Stomach (tissue), 19 donors: ENCODE measurements at places on chromosomes 7 and 10. TPM values are rescaled to one million over a fixed set of nuclear protein-coding genes. Genes with fewer than 3 reads are reported as not detected.

The EVX1 gene
- not detected for total RNA-seq

- no peaks in the 10 kb centered on the region for H3K36me3 ChIP-seq
- peak within 1 kb of the TSS; percentile 89 for H3K27ac ChIP-seq
- H3K4me3 ChIP-seq: peak within 1 kb of the TSS; percentile 67
- peaks cover 39% of the 10 kb centered on the region for H3K4me1 ChIP-seq
- DNase-seq: peak; percentile 79
- H3K27me3 ChIP-seq: peaks cover 26% of the 10 kb centered on the region
These were observed at the start of gene BMPER for GRCh38 chr7:33905389-33906032. BMPER (plus strand) TSS chr7:33905539; CDS start chr7:33905614, 75 bp downstream.

- peaks cover 42% of the 10 kb centered on the region for H3K4me1 ChIP-seq
- H3K27me3 ChIP-seq: no peaks in the 10 kb centered on the region
- H3K27ac ChIP-seq: peak overlapping the region; percentile 100
- DNase-seq: peak; percentile 28
- peak overlapping the region; percentile 58 for H3K4me3 ChIP-seq
These were observed 2.0 kb downstream of the IFRD1 start for GRCh38 chr7:112452102-112452888.

DNA sequence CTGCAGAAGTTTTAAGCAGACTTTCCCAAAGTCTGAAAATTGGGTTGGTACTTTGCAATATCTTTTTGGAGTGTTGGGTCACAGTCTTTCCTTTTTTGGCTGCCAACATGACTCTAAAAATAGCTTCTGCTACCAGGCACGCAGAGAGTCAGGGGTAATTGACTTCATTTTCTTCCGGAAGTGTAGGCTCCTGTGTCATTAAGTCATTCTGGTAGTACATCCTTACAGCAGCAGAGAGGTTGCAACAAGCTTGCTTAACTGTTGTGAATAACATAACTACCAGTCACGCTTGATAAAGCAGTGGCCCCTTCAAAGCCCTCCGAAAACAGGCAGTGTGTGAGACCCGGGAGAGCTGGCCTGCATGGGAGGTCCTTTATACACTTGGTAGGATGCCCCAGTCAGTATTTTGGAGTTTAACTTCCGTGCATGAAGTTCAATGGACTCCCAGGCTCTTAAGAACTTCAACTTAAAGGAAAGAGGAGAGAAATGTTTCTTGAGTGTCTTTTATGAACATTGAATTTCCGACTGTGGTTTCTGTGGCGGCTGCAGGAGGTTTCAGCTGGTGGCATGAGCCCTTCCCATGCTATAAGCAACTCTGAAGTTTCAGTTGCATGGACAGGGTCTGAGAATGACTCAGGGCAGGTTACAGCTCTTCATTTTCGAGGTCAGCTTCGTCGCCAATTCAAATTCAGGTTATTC is 310.7 kb downstream of the GALNT17 start:
- no peaks in the 10 kb centered on the region for H3K4me1 ChIP-seq
- no peak overlapping the region for H3K27ac ChIP-seq
- no peak for DNase-seq

The CRYGN gene
- total RNA-seq: not detected

- no peak for DNase-seq
- no peaks in the 10 kb centered on the region for H3K36me3 ChIP-seq
- H3K27me3 ChIP-seq: no peaks in the 10 kb centered on the region
- no peaks in the 10 kb centered on the region for H3K4me1 ChIP-seq
- H3K27ac ChIP-seq: no peak overlapping the region
- H3K4me3 ChIP-seq: no peak overlapping the region
These were observed 276.7 kb downstream of the KIF20B start for GRCh38 chr10:89978081-89978480.

- no peak overlapping the region for H3K27ac ChIP-seq
- no peaks in the 10 kb centered on the region for H3K4me1 ChIP-seq
- H3K4me3 ChIP-seq: no peak overlapping the region
- H3K27me3 ChIP-seq: no peaks in the 10 kb centered on the region
- no peaks in the 10 kb centered on the region for H3K36me3 ChIP-seq
These were observed 86.4 kb downstream of the ADAM12 start for GRCh38 chr10:126301701-126302475.

The NKX6-2 gene
- 9.0 TPM for total RNA-seq

The FAM25C gene
- total RNA-seq: not detected

- H3K27ac ChIP-seq: no peak overlapping the region
- peaks cover 17% of the 10 kb centered on the region for H3K4me1 ChIP-seq
- DNase-seq: no peak
- no peaks in the 10 kb centered on the region for H3K27me3 ChIP-seq
These were observed 18.1 kb upstream of the CAMK2G start for GRCh38 chr10:73892310-73893030.

GRCh38 chr10:127315888-127316287 is 119.5 kb upstream of the INSYN2A start:
- H3K4me3 ChIP-seq: no peak overlapping the region
- no peak for DNase-seq
- H3K27ac ChIP-seq: no peak overlapping the region
- no peaks in the 10 kb centered on the region for H3K36me3 ChIP-seq
- no peaks in the 10 kb centered on the region for H3K27me3 ChIP-seq

The TBC1D12 gene
- total RNA-seq: 12.8 TPM

The VSIR gene
- 103 TPM for total RNA-seq

DNA sequence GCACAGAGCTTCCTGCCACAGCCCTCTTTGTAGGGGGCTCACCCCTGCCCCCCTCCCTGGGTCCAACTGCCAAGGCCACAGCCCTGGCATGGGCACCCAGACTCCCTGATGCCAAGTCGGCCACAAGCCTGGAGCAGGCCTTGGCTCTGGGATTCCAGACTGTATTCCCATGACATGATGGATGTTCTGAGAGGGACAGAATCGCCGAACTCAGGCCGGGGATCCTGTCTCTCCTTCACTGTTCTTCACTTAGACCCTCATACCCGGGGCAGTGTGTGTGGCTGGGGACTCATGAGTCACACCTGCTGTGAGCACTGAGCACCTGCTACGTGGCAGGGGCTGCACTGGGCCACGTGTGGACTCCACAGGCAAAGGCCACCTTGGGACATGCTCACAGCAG is 7.9 kb downstream of the CALML5 start:
- no peaks in the 10 kb centered on the region for H3K36me3 ChIP-seq
- no peak overlapping the region for H3K4me3 ChIP-seq
- H3K27me3 ChIP-seq: no peaks in the 10 kb centered on the region

GRCh38 chr10:48477141-48477540 is 127.7 kb downstream of the ARHGAP22 start:
- H3K27ac ChIP-seq: no peak overlapping the region
- no peaks in the 10 kb centered on the region for H3K4me1 ChIP-seq
- H3K4me3 ChIP-seq: no peak overlapping the region
- no peak for DNase-seq
- H3K27me3 ChIP-seq: no peaks in the 10 kb centered on the region

The MSMB gene
- not detected for total RNA-seq

GRCh38 chr10:89245802-89246201 is 5.8 kb downstream of the LIPA start:
- DNase-seq: no peak
- peaks cover 3% of the 10 kb centered on the region for H3K4me1 ChIP-seq
- H3K36me3 ChIP-seq: no peaks in the 10 kb centered on the region
- H3K4me3 ChIP-seq: no peak overlapping the region

The SPDYE6 gene
- total RNA-seq: not detected

GRCh38 chr10:5738427-5738826 is 53.8 kb downstream of the TASOR2 start:
- no peaks in the 10 kb centered on the region for H3K27me3 ChIP-seq
- no peak overlapping the region for H3K4me3 ChIP-seq
- no peak for DNase-seq
- H3K4me1 ChIP-seq: no peaks in the 10 kb centered on the region

GRCh38 chr7:115561335-115562110 is 469.0 kb downstream of the TFEC start:
- H3K27me3 ChIP-seq: no peaks in the 10 kb centered on the region
- no peak overlapping the region for H3K4me3 ChIP-seq
- H3K4me1 ChIP-seq: no peaks in the 10 kb centered on the region
- no peak overlapping the region for H3K27ac ChIP-seq
- peak; percentile 9 for DNase-seq
- H3K36me3 ChIP-seq: no peaks in the 10 kb centered on the region
